WERI-Rb-1 (cell line): ENCODE measurements at places on chromosomes 4 and X.

GRCh38 chr4:121651597-121651996 lies 45.2 kb downstream of the ANXA5 start:
- no peak for DNase-seq

- no peak for DNase-seq
Observed at GRCh38 chr4:25129917-25130316, 30.3 kb downstream of the SEPSECS start.

DNA sequence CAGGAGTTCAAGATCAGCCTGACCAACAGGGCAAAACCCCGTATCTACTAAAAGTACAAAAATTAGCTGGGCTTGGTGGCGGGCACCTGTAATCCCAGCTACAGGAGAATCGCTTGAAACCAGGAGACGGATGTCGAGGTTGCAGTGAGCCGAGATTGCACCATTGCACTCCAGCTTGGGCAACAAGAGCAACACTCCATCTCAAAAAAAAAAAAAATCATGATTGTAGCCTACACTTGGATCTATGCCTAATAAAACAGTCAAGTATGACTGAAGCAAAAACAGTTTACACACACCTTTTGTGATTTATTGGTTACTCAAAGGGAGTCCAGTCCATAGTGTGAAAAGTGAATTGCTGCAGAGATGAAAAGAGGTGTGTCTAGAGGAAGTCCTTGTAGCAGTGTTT lies 34.7 kb upstream of the TASL start:
- no peak for DNase-seq

DNA sequence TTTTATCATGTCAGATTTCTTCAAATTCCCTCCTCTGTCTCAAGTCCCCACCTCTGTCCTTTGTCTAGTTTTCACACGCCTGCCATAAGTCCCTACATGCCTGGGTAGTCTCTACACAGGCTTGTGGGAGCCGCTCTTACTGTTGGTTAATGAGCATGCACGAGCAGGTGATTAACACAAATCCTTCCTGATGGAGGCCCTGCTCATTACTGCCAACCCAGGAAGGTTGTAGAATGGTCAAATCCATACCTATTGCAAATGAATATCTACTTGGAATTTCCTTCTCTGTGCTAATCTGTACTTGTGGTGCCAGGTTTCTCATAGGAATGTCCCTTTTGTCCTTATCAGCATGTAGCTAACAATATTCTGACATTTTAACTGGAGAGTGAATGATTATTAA lies 208.4 kb upstream of the HDX start:
- DNase-seq, result no peak

GRCh38 chrX:56029691-56030090 lies 202.5 kb upstream of the KLF8 start:
- no peak for DNase-seq

- no peak for DNase-seq
Observed at GRCh38 chrX:11789809-11790208, 31.8 kb downstream of the MSL3 start.

- no peak for DNase-seq
Observed at GRCh38 chr4:7187691-7188090, 4.6 kb upstream of the SORCS2 start.

DNA sequence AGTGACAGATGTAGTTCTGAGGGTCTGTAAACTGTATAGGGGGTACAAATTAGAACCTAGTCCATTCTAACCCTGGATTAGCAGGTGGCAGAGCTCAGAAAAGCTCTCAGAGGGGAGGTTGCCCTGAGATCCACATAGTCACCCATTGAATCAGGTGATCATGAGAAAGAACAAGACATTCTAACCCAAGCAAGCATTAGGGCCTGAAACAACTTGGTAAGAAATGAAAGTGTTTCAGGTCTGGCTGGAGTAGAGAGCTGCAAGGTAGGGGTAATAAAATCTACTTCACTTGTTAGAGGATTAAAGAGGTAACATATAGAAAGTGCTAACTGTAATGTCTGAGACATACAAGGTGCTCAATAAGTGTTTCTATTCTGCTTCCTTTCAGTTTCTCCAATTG lies 8.8 kb upstream of the BMP2K start:
- DNase-seq, result no peak

DNA sequence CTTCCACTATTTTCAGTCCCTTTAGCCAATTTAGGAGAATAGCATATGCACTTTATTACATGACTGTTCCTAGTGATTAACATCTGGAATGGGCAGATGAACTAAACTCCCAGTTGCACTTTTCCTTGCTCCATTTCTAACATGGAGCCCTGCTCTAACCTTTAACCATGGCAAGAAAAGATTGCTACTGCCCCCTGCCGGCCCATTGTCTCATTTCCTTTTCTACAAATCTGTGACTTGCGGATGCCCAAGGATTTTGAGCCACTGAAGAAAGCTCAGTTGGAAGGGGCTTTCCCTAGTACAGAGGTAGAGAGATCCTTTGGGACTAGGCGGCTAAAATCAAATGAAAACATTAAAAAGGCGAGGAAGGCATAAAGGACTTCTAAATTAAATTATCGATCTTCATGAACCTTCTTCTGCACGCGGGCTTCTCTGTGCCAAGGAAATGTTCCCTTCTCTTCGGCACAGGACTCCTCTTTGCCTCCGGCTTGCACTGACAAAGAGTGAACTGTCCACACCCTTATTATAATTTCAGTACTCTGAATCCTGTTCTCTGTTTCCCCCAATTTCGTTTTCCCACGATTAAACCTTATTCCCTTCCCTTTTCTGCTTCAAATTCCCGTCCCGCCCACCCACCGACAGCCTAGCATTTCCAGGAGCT lies 577 bp upstream of the GLRA2 start:
- peak; percentile 67 for DNase-seq

GRCh38 chr4:53653484-53654053 lies 62.3 kb upstream of the LNX1 start:
- no peak for DNase-seq

- no peak for DNase-seq
Observed at GRCh38 chrX:65035446-65035770, 59.2 kb upstream of the ZC4H2 start.

- no peak for DNase-seq
Observed at GRCh38 chrX:45505214-45505613, 304.5 kb upstream of the DIPK2B start.

- DNase-seq, result no peak
Observed at GRCh38 chr4:16117164-16117563, 33.3 kb upstream of the PROM1 start.
